ENCODE measurements at places on chromosomes 1 and 21.

GRCh38 chr21:45805321-45805720, 161.8 kb downstream of the PCBP3 start:
- DNase-seq: no peak

DNA sequence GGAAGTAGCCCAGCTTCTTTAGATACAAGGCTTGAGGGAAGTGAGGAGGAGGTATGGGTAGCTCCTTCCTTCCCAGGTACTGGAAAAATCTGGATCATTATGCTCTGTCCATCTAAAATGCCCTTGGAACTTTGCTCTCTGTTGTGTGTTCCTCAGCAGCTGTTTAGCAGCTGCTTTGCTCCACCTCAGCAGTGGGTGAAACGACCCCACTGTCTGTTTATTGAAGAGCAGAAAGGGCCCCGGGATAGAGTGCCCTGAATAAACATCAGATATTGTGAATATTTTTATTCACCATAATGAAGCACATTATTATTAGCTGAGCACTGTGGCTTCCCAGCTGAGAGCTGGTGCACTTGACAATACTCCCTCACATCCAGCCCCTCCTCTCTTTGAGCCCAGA, 237.9 kb downstream of the PBX1 start:
- no peak for DNase-seq

DNA sequence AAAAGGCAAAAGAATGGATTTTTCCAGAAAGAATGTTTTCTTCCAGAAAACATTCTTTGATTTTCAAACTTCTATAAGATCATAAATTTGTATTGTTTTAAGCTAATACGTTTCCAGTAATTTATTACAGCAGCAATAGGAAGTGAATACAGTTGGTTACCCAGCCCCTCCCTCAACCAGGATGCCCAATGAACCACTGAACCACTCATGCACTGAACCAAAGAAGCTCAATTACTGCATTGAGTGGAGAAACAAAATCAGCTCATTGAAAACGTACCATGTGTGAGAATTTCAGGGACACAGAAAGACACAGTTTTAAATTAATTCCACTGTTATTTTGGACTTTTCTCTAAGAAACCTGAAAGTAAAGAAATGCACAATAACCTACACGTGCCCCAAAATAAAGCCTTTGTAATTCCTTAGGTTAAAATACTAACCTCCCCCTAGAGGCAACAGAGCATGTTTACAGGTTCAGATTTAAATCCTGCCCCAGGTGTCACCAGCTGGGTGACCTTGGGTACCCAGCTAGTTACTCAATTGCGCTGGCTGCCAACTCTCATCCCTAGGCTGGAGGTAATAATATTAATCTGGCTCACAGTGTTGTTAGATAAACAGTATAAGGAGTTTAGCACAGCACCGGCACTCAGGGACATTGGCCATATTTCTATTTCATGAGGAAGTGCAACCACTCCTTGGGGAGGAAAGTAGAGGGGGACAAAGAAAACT, 111.7 kb downstream of the NMNAT2 start:
- no peak for DNase-seq

- no peak for DNase-seq
These were observed 41.3 kb upstream of the OSBPL9 start for GRCh38 chr1:51575406-51576084.

- DNase-seq: no peak
These were observed 65.1 kb downstream of the CLIC6 start for GRCh38 chr21:34733852-34734251.

DNA sequence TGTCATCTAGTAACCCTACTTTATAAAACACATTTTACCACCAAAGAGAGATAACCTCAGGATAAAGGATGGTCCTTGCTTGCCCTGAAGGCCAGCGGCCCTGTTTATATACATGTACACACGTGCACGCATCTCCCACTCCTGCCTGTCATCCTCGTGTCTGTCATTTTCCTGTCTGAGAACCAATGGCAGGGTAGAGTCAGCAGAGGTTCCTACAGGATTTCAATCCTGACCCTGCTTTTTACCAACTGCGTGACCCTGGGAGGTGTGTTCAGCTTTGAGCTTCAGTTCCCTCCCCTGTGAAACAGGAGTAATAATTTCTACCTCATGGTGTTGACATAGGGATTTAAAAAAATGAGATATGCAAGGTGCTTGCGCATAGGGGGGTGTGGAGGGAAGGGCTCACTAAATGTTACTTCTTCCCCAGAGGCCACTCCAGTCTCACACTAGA, 12.3 kb upstream of the RASSF5 start:
- DNase-seq: no peak

GRCh38 chr1:221117133-221117532, 237.9 kb downstream of the HLX start:
- no peak for DNase-seq

DNA sequence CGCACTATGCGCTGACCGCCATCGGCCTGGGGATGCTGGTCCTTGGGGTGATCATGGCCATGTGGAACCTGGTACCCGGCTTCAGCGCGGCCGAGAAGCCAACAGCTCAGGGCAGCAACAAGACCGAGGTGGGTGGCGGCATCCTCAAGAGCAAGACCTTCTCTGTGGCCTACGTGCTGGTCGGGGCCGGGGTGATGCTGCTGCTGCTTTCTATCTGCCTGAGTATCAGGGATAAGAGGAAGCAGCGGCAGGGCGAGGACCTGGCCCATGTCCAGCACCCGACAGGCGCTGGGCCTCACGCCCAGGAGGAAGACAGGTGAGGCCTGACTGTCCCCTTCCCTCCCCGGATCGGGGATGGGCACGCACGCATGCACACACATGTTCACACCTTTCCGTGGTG, 31.9 kb upstream of the FHAD1 start:
- peak; percentile 85 for DNase-seq

GRCh38 chr1:15424146-15424667, 14.0 kb upstream of the CTRC start:
- peak; percentile 84 for DNase-seq

GRCh38 chr1:51574796-51575195, 42.1 kb upstream of the OSBPL9 start:
- DNase-seq: no peak

GRCh38 chr1:10042746-10043145, 10.0 kb downstream of the UBE4B start:
- DNase-seq: no peak

DNA sequence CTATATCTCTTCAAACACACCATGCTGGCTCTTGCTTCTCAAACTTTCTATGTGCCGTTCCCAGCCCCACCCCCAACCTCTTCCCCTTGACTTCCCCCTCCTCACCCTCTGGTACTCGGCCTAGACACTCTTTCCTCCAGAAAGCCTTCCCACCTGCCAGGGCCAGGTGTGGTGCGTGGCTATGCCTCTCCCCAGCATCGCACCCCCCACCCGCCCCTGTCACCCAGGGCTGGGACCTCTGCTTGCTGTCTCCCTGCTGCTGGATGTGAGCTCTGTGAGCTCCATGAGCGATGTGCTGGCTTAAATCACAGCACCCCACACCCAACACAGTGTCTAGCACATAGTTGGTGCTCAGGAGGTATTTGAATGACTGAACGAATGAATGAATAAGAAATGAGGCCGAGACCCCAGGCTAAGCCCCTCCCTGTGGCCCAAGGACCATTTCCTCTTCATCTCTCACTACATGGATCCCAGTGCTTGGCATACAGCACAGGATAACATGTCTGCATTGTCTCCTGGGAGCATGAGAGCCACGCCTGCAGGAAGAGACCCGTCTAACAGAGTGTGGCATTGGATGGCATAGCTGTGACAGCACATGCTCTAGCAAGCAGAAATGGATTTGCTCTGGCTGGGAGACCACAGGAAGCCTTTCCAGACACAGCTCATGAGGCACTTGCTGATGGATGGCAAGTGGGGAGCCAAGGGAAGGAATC, 19.7 kb downstream of the TNNT2 start:
- no peak for DNase-seq

DNA sequence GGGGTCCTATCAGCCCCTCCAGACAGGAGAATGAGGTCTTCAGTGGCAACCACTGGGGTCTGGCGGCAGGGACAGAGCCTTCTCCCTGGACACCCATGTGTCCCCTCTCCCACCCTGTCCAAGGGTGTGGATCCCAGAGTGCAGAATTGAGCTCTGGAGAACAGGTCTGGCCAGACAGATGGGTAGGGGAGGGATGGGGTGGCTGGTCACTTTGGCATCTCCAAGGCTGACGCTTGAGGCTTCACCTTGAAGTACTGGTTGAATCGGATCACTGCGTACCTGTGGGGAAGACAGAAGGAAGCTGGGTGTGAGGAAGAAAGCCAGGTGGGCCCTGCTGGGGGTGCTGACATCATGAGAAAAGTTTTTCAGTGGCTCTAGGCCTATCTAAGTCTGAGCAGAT, 19.9 kb downstream of the ETNK2 start:
- DNase-seq: no peak

DNA sequence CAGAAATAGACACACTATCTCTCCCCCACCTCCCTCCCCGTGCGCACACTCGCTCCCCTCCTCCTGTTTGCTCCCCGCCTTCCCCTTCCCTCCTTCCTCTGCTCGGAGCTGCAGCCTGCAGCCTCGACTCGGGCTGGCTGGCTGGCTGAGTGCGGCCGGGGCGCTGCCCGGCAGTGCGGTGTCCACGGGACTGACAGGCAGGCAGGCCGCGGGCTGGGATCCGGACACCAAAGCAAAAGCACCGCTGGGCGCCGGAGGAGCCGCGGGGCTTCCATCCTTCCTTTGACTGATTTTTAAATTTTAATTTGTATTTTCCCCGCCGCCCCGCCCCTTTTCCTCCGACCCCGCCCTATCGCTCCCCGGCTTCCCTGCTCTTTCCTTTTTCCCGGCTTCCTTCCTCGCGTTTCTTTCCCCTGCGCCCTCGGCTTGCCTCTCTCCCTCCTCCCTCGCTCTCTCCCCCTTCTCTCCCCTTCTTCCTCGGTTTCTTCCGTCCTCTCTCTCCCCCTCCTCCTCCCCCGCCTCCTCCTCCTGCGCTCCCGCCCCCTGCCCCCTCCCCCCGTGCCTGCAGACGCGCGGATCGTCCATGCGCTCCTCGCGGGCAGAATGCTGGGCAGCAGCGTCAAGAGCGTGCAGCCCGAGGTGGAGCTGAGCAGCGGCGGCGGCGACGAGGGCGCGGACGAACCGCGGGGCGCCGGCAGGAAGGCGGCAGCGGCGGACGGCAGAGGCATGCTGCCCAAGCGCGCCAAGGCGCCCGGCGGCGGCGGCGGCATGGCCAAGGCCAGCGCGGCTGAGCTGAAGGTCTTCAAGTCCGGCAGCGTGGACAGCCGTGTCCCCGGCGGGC, 109.4 kb downstream of the NAV1 start:
- DNase-seq: no peak

- no peak for DNase-seq
These were observed 7.6 kb downstream of the ARHGEF10L start for GRCh38 chr1:17546946-17547670.

DNA sequence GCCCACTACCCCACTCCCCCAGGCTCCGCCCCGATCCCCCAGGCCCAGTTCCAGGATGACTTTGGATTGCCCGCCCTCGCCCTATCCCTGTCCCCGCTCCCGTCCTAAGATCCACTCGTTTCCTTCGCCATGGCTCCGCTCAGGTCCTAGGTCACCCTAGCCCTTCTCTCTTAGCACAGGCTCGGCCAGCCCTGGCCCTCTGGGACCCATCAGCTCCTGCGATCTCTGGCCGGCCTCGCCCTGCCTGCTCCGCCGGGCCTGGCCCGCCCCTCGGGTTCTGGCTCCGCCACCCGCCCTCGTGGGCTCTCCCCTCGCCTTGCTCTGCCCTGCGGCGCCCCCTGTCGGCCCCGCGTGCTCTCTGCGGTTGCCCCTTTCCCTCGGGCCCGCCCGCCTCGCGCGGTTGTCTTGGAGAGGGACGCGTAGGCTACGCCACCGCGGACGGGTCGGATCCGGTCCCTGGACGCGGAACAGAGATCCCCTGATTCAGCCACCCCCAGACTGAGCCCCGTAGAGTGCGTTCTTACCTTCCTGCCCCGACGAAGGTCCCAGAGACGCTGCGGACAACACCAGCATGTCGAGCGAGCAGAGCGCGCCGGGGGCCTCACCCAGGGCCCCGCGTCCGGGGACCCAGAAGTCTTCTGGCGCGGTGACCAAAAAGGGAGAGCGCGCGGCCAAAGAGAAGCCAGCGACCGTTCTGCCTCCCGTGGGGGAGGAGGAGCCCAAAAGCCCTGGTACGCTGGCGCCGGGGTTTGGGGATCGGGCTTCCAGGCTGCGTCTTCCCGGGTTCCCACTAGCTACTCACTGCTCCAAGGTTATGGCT, at the start of gene LRRC71:
Gene LRRC71 (plus strand): TSS at position 400 of the 820 bp plus-strand sequence. CDS start 172 bp downstream, at position 572.
- peak; percentile 81 for DNase-seq

DNA sequence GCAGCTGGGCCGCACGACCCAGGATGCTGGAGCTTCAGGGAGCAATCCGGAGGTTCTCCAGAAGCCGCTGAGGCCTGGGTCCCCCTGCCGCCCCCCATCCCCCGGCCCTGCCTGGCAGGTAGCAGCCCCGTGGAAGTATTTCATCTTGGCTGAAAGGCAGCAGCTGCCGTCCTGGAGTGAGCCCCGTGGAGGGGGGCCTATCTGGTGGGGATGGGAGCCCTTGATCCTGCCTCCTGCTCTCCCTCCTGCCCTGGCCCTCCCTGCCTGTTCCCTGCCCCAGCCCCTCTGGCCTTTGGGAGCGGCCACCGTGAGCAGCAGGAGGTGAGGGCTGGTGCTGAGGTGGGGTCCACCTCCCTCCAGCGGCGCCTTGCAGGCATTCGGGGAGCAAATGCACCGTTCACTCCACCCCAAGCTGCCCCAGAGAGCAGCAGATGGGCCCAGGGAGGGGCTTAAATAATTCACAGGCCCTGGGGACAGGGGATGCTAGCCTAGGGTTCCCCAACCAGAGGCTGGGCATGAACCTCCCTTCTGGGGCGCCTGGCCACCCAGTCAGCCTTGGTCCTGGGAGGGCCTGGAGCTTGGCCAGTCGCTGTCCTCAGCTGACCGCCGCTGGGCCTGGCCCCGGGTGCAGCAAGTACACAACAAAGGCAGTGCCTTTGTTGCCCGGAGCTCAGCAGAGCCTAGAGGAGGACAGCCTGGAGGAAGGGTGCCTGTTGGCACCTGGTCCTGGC, 23.7 kb upstream of the PLCH2 start:
- DNase-seq: no peak

- DNase-seq: no peak
These were observed 44.8 kb downstream of the GRHL3 start for GRCh38 chr1:24363994-24364393.

DNA sequence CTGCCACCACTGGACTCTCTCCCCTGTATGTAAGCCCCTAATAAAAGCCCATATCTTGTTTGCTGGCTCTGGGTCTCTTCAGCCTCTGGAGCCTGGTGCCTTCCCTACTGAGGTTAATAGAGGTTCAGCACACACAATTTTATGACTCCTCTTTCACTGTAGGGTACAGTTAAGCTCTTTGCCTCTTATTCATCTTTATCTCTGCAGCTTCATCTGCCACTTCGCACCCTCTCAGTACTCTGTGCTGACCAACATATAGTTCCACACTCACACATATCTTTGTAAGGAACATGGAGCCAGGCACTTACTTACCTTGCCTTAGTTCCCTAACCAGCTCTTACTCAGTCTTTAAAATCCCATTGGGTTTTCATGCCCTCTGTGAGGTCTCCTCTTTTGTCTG, 4.5 kb downstream of the BTBD8 start:
- DNase-seq: no peak
